ENCODE measurements at places on chromosomes 6 and 20.

GRCh38 chr6:19450651-19451050, 386.5 kb upstream of the ID4 start:
- DNase-seq = no peak

DNA sequence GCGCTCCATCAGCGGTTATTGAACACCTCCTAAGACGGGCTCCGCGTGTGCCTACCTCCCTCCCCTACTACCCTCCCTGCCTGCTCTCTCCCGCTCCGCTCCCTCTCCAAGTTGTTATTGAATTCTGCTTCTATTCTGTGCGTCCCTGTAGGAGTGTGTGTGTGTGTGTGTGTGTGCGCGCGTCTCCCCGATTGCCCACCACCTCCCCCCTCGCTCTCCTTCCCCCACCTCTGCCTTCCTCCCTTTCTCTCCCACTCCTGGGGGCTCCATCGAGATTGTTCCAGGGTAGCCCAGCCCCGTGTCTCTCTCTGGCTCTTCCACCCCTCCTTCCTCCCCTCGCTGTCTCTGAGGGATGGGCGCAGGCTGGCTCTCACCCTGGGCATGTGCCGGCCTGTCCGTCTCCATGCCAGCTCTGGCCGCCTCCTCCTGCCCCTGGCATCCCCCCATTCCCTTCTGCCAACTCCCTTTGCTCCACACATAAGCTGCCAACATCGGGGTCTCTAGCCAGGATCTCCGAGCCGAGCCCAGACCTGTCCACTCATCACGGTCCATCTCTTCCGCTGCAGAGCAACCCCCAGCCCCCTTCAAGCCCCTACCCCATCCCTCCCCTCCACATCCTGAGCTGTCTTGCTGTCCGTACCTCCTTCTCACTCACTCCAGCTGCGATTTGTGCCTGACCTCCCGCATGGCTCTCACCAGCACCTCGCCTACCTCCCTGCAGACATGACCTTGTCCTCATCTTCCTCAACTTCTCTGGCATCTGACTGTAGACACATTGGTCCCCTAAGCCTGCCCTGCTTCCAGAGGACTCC, 68.5 kb downstream of the SRC start:
- DNase-seq = no peak

GRCh38 chr20:61664556-61665320, 400.9 kb downstream of the TAF4 start:
- DNase-seq = no peak

GRCh38 chr20:58568126-58568482, 52.9 kb upstream of the APCDD1L start:
- DNase-seq = no peak

GRCh38 chr6:151506761-151507160, 12.9 kb downstream of the CCDC170 start:
- DNase-seq = no peak

- no peak for DNase-seq
Observed at GRCh38 chr6:72699159-72699558, 77.3 kb downstream of the KCNQ5 start.

- DNase-seq = no peak
Observed at GRCh38 chr6:51024126-51024525, 205.5 kb downstream of the TFAP2B start.

Measured in mammary epithelial cell (primary cell).